Activated CD4-positive, alpha-beta T cell treated with anti-CD3 and anti-CD28 coated beads, Interleukin-2, amount 10 ng/mL, durations not matched to agents 24 days and 14 days (primary cell): ENCODE measurements at places on chromosomes 12 and 14. TPM values are rescaled to one million over a fixed set of nuclear protein-coding genes. Genes with fewer than 3 reads are reported as not detected.

GRCh38 chr14:86543521-86543920 lies 1013.6 kb downstream of the FLRT2 start:
- no peak overlapping the region for H3K4me3 ChIP-seq
- H3K36me3 ChIP-seq, result no peaks in the 10 kb centered on the region
- no peaks in the 10 kb centered on the region for H3K27me3 ChIP-seq
- no peaks in the 10 kb centered on the region for H3K4me1 ChIP-seq
- DNase-seq, result no peak
- no peak overlapping the region for H3K27ac ChIP-seq

DNA sequence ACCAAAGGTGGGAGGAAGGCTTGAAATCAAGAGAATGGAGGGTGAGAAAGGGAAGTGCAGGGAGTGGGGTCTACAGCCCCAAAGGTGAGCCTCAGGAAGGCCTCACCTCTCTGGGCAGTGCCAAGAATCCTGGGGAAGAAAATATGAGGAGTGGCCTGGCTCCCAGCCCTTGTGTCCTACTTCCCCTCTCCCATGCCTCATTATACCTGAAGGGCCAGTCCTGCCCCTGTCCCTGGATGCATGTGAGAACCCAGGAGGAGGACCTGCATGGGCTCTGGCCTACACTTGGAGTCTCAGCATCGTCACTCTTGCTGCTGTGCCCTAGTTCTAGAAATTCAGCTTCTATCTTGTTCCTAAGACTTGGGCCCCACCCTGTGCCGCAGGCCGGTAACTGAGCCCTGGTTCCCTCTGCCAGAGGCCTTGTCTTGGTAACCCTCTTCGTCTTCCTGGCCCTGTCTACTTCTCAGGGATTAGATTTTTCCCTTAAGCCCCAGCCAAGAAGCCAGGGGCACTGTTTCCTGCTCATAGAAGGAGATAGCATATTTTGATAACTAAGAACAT lies 10.9 kb upstream of the MYH7 start:
- peaks cover 7% of the 10 kb centered on the region for H3K4me1 ChIP-seq
- no peaks in the 10 kb centered on the region for H3K36me3 ChIP-seq
- H3K4me3 ChIP-seq, result no peak overlapping the region
- peaks cover 4% of the 10 kb centered on the region for H3K27me3 ChIP-seq
- DNase-seq, result no peak

GRCh38 chr12:96769400-96769799 lies 137.7 kb upstream of the NEDD1 start:
- peaks cover 3% of the 10 kb centered on the region for H3K27me3 ChIP-seq
- no peaks in the 10 kb centered on the region for H3K4me1 ChIP-seq
- H3K27ac ChIP-seq, result no peak overlapping the region
- H3K36me3 ChIP-seq, result no peaks in the 10 kb centered on the region
- no peak for DNase-seq
- no peak overlapping the region for H3K4me3 ChIP-seq

- no peaks in the 10 kb centered on the region for H3K4me1 ChIP-seq
- no peaks in the 10 kb centered on the region for H3K27me3 ChIP-seq
- DNase-seq, result no peak
- H3K36me3 ChIP-seq, result no peaks in the 10 kb centered on the region
Observed at GRCh38 chr12:77152623-77153193, 87.3 kb upstream of the E2F7 start.

DNA sequence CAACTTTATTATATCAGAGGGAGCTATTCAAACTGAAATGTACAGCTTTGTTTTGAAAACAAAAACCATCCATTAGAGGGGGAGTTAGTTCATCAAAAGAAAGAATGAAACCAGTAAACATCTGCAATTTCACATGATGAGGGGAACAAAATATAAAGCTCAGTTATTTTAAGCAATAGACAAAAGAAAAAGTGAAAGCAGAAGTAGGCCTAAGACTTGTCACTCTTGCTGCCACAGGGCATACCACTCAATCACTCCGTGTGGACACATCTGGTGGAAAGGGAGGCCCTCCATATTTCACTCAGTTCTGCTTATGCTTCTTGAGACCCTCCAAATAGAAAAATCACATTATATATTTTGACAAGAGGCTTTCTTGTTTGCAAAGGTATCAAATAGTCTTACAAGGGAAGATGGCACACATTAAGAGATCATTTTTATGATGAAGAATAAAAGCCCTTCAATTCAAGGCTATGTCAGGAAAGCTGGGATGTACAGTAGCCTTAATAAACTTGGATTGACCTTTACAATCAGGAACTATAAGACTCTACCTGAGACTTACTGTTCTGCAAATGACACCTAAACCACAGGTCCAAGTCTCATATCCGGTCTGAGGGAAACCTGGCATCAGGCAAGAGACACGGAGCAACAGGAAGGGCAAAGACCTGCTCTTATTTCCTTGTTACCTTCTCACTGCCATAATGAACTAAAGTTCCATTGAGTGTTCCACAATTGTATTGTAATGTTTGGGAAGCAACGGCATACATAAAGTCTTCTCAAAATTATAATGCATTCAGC lies 222.5 kb upstream of the GRIP1 start:
- no peak overlapping the region for H3K27ac ChIP-seq
- H3K36me3 ChIP-seq, result no peaks in the 10 kb centered on the region
- no peak overlapping the region for H3K4me3 ChIP-seq
- H3K4me1 ChIP-seq, result peaks cover 7% of the 10 kb centered on the region

DNA sequence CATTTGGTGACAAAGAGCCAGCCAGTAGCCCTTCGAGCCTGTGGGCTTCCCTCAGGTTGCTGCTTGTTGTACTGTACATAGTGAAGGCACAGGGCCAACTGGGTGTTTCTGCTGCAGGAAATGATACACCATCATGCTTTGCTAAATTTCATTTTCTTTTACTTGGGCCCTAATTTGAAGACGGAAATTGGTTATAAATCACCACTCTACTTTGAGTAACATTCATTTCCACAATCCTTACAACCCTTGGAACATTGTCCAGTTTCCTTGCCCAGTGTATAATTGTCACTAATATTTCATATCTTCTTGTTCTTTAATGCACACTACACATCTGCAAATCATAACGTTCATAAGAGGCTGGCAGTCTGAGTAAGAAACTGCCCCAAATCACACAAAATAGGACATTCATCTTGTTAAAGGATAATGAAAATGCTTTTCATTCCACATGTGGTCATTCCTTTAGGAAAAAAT lies 30.2 kb downstream of the MSRB3 start:
- H3K4me3 ChIP-seq, result no peak overlapping the region
- no peaks in the 10 kb centered on the region for H3K36me3 ChIP-seq
- no peak for DNase-seq
- no peak overlapping the region for H3K27ac ChIP-seq

DNA sequence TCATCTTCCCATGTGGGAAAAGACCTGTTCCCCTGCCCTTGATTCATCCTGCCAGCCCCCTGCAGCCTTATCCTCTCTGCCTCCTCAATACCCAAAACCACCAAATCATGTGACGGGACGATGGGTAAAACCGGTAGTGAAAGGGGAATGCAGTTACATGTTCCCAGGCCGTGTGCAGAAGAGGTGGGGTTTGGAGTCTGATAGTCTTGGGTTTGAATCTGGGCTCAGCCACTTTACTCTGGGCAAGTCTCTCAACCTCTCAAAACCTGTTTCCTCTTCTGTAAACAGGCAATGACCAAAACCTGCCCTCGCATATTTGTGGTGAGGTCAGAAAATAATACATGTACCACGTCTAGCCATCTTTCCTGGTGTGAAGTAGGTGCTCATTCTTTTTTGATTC lies 123.0 kb downstream of the PLXNC1 start:
- peaks cover 43% of the 10 kb centered on the region for H3K4me1 ChIP-seq
- H3K4me3 ChIP-seq, result no peak overlapping the region
- peaks cover 37% of the 10 kb centered on the region for H3K36me3 ChIP-seq
- no peaks in the 10 kb centered on the region for H3K27me3 ChIP-seq

Gene PLEK2
- 0.95 and 1.7 TPM in 2 replicates for total RNA-seq

Gene LRP1
- 0.28 and 0.93 TPM in 2 replicates for total RNA-seq

Gene RAD9B
- 0.37 and 0.95 TPM in 2 replicates for total RNA-seq

Gene IFI27L1
- total RNA-seq, result 24.0 and 28.0 TPM in 2 replicates
